ENCODE measurements at places on chromosomes 16 and 17.

DNA sequence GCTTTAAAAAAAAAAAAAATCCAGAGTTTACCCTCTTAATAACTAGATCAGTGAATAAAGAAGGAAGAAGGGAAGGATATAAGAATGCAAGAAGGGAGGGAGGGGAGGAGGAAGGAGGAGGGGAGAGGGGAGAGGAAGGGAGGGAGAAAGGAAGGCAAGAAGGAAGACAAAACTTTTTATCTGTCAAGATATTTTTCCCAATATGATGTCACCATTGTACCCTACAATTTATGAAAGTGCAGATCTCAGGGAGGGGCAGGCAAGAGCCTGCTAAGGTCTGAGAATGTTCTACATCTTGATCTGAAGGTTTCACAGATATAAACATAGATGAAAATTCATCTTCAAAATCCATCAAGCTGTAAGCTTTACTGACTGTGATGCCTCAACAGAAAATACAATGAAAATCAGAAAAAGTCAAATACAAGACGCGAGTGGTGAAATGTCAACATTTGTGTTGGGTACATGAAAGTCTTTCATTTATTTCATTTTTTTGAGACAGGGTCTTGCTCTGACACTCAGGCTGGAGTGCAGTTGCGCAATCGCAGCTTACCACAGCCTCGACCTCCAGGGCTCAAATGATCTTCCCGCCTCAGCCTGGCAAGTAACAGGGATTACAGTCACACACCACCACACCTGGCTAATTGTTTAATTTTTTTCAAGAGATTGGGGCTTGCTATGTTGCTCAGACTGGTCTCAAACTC, 57.1 kb upstream of the EMP2 start:
- no peak for DNase-seq

DNA sequence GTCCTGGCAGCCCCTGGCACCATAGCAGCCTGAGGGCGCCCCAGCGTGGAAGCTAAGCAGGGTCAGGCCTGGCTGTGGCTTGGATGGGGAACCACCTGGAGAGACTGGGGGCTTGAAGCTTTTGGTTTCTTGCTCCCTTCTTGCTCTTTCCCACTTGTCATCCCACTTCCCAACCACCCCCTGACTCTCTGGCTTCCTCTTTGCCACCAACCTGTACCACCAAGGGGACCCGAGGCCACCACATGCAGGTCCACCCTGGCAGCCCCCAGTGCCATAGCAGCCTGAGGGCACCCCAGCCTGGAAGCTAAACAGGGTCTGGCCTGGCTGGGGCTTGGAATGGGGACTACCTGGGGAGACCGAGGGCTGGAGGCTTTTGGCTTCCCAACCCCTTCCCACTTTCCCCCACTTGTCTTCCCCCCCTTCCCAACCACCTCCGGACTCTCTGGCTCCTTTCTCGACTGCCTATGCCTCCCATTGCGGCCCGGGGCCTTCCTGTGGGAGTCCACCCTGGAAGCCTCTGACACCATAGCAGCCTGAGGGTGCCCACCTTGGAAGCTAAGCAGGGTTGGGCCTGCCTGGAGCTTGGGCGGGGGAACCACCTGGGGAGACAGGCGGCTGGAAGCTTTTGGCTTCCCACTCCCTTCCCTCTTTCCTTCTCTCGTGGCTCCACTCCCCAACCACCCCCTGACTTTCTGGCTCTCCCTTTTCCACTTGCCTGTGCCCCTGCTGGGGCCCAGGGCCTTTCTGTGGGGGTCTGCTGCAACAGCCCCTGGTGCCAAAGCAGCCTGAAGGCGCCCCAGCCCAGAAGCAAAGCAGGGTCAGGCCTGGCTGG, 2294.4 kb downstream of the TP53TG3F start:
- no peak for DNase-seq

GRCh38 chr17:56173026-56173425, 19.8 kb downstream of the ANKFN1 start:
- no peak for DNase-seq

GRCh38 chr16:89443727-89444084, 46.7 kb downstream of the ANKRD11 start:
- no peak for DNase-seq

DNA sequence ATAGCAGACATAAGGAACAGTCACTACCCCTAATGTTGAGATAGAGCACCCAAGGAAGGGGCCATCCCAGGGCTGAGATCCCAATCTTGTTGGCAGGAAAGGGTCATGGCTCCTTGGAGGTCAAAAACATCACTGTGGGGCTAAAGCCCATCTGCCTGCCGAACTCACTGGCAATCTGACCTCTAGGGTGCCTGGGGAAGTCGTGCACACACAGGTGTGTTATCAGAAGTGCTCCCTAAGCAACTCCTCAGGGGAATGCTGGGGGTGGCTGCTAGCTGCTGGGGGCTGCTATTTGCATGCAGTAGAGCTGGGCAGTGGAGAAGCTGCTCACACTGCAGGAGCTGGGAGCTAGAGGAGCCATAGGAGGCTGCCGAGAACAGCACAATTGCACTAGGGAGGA, 47.5 kb upstream of the PHOSPHO1 start:
- DNase-seq: no peak

DNA sequence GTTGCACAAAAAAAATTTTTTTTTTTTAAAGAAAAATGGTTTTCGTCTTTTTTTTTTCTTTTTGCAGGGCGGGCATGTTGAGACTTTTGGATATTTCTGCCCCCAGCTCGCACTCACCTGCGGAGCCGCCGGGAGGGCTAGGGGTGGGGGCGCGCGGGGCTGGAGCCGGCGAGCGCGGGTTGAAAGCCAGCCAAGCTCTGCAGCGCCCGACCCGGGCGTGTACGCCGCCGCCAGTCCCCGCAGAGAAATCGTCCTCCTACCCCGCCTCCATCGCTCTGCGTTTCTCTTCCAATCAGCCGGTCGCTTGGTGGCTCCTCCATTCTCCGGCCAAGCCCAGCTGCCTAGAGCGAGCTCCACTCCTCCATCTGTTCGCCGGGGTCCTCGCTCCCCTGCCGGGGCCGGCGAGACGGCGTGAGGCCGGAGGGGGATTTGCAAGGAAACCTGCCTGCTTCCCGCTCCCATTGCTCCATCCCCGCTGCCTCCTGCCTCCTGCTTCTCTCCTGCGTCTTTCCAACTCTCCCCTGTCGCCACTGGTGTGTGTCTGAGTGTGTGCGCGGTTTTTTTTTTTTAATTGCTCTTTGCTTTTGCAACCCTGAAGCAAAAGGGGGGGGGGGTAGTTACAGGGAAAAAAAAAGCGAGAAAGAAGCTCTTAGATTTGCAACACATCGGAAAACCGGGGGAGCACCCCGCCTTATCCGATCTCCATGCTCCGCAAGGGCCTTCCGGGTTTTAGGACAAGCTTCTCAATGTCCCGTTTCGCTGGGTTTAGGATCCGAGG, 1.8 kb upstream of the UBTF start:
- DNase-seq: no peak

GRCh38 chr16:63422715-63423114, 1386.5 kb upstream of the CDH8 start:
- DNase-seq: no peak

- DNase-seq: no peak
These were observed 37.8 kb downstream of the TIMM22 start for GRCh38 chr17:1034652-1035210.

DNA sequence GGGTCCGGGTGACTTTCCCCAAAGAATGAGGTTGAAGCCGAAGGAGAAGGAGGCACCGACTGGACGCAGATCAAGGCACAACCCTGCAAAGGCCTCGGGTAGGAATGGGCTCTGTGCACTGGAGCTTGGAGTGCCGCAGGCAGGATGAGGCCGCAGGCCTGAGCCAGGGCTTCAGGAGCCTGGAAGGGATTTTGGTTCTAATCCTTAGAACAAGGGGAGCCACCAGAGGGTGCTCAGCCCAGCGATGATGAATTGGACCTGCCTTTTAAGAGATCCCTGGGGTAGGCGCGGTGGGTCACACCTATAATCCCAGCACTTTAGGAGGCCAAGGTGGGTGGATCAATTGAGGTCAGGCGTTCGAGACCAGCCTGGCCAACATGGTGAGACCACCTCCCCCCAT, 8.1 kb downstream of the CIBAR2 start:
- no peak for DNase-seq

DNA sequence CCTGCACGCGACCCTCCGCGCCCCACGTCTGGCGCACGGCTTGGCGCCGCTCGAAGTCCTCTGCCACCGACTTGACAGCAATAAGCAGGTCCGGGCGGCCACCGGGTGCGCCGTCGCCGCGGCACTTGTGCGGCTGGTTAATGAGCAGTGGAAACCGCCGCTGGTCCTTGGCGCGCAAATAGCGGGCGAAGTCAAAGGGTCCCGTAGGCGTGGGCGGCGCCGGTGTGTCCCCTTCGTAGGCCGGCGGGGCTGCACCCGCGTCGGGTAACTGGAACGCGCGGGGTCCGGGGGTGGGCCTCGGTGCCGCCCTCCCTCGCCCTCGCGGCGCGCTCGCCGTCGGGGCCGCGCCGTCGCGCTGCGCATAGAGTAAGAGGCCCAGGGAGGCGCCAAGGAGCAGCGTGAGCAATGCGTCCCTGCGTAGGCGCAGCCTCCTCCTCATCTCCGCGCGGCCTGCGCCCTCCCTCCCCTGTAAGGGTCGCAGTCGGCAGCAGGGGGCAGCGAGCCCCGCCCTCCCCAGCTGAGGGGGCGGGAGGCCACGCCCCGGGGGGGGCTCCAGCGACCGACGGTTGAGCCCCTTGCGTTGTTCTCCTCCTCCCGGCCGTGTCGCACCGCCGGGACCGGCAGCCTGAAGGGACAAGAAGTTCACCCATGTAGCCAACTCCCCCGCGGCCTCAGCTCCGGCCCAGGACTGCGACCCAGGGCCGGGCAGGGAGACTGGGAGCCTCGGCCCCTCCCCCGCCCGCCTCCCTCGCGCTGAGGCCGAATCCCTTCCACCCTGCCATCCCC, 558 bp downstream of the B3GNT9 start:
- DNase-seq: no peak
